ENCODE measurements at places on chromosomes 13 and 19. TPM values are rescaled to one million over a fixed set of nuclear protein-coding genes. Genes with fewer than 3 reads are reported as not detected.
A peak's percentile ranks its signal among the peaks of the same experiment; 100 is the strongest.

DNA sequence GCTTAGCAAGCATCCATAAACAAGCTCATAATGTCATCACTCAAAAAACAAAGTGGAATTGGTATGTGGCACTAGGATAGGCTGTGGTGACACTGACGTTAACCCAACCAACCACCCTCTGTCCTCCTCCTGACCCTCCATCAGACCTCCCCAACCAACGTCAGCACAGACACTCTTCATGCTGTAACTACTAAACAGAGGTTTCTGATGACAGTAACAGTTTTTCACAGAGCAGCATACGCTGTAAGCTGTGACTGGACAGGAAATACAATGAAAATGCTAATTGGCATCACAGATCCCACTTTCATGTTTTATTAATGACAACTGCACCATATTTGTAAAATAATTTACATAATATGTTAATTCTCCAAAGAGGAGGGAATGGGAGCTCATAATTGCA lies 238.0 kb downstream of the IRS2 start:
- no peak for DNase-seq

DNA sequence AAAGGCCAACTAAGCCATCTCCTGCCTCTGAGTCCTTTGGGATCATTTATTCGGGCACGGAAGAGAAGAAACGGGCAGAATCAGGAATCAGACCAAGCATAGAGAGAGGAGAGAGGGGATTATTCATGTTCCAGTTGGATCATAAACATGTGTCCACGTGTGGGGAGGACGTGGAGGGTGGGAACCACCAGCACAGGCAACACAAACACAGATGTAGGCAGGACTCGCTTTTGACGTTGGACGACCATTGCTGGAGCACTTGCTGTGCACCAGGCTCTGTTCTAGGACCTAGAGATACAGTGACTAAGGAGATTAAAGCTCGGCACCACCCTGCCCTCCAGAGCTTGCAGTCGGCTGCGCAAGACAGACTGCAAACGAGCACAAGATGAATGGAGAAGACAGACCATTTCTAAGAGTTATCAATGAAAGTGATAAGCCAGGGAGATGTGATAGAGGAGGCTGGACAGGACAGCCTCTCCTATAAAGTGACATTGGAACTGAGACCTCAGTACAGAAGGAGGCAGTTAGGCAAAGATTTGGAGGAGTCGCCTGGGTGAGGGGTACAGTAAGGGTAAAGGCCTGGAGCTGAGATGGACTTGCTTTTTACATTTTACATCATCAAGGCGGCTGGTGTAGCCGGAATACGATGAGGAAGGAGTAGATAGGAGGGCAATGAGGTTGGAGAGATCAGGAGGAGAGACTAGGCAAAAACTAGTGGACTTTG lies 716 bp downstream of the SH2D3A start:
- no peak for DNase-seq

Gene LGI4
- total RNA-seq: not detected

DNA sequence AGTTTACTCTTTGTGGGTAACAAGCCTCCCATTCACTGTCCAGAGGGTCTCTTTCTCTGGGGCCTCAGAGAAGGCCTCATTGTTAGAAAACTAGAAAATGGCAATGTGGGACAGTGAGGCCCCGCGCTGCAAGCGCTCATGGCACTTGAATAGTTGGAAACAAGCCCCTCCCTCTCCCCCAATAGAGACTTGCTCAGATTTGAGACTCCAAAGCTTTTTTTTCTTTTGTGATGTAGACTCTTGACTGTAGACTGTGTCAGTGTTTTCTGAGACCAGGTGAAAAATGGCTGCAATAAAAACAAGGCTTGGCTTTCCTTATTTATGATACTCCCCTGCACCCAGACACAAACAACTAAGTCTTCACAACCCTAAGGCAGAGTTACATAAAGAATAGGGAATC lies 38.7 kb upstream of the UBL3 start:
- no peak for DNase-seq

GRCh38 chr13:26325876-26326275 lies 71.9 kb downstream of the CDK8 start:
- no peak for DNase-seq

Gene CDC34
- 76.3 TPM for total RNA-seq

DNA sequence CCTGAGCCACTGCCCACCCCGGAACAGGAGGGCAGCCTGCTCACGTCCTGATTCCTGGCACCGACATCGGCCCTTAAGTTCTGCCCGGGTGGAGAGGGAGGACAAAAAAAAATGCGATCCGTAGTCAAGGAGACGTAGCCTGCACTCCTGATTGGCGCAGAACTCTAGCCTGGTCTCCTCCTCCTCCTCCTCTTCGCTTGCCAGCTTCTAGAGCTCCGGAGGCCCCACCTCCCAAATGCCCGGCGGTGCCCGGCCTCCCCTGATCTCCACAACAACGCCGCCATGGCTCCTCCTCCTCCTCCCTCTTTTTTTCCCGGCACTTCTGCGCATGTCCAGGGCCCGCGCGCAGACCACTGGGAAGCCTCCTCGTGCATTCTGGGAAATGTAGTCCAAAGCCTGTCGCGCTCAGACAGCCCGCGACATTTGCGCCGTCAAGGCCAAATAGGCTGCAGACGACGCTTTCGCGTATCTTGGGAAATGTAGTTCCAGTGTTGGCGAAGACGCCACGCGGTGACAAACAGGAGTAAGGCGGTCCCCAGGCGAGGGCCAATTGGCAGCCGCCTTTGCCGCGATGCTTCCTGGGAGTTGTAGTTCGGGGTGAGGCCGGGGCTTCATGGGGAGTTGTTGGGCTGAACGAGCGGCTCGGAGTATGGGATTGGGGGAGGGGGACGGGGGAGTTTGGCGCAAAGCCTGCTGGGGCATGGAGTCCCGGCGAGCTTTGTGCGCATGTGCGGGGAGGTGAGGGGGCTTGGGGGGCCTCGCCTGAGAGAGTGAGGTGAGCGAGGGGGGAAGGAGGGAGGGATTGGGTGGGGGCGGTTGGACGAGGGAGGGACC lies at the start of gene ZNF444:
TSS of gene ZNF444 (plus strand) at position 705 of the 834 bp plus-strand sequence. CDS start 5,625 bp downstream, outside the sequence.
- peak; percentile 99 for DNase-seq

- peak; percentile 38 for DNase-seq
Measured at GRCh38 chr13:53201454-53202225, 173.0 kb downstream of the OLFM4 start.

Gene NOP53
- total RNA-seq: 543 TPM

Gene PODNL1
- not detected for total RNA-seq

DNA sequence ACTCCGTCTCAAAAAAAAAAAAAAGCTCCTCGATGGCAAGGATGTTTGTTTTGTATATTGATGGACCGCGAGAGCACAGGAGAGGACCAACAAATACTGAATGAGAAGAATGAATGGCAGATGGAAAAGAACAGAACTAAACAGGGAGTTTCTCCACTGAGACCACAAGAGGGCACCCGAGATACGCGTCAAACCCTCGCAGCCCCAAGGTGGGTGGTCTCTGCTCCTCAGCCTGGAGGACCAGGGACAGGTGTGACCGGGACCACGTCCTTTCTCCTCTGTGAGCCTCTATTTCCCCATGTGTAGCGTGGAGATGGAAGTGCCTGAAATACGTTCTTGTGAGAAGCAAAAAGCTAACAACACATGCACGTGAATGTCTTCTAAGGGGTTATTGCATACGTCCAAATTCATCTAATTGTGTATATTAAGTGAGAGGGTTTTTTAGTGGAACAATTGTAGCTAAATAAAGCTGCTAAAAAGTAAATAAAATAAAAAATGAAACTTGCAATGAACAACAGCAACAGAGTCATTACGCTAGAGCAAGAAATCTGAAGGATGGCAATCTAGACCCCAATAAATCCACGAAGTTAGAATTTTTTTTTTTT lies 8.3 kb upstream of the CDC42EP5 start:
- DNase-seq: peak; percentile 35

DNA sequence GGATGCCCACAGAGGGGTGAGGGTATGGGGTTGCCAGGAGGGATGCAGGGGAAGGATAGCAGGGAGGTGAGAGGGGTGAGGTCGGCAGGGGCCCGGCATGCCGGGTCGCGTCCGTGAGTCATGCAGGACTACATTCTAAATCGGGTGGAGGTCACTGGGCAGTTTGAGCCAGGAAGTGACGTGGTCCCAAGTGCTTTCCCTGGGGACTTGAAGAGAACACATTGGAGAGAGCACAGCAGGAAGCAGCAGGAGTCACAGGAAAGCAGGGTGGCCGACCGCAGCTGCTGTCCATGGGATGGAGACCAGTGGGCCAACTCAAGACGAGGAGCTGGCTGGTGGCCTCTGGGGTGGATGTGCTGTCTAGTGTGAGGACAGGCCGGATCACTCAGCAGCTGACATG lies 92.0 kb upstream of the WASF3 start:
- no peak for DNase-seq

DNA sequence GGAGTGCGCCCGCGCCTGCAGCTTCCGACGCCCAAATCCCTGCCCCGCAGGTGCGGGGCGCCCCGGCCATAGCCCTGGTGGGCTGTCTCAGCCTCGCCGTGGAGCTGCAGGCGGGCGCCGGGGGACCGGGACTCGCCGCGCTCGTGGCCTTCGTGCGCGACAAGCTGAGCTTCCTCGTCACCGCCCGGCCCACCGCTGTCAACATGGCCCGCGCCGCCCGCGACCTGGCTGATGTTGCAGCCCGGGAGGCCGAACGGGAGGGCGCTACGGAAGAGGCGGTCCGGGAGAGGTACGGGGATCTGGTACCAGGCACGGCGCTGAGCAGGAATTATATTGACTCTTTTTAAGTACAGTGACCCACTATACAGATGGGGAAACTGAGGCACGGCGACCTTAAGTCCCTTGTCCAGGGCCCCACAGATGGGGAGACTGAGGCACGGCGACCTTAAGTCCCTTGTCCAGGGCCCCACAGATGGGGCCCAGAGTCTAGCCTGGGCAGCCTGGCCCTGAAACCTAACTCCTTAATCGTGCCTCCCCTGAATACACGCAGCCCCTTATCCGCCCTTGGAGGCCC lies 586 bp downstream of the MRI1 start:
- DNase-seq: no peak

Gene ADAMTSL5
- not detected for total RNA-seq

DNA sequence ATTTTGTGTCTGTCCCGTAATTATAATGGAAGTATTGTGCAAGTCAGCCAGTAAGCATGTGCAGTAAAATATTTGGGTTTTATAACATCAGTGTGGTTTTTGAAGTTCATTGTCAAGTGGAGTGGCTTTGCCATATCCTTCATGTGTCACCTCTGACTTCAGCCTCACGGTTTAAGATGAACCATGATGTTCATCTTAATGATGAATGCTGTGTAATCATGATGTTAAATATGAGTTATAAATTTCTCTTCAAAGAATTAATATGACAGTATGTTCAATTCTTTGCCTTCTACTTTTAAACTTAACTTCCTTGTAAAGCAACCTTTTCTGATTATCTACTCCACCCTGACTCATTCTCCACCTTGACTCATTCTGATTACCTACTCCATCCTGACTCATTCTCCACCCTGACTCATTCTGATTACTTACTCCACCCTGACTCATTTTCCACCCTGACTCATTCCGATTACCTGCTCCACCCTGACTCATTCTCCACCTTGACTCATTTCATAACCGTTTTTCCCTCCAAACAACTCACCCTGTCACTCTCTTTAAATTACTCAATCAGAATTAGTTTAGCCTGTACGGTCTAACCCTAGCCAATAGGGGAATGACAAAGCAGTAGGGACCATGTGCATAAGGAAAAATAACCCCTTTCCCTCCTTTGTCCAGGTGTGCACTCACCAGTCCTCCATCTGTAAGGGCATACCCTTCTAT lies 50.3 kb upstream of the ANKRD10 start:
- DNase-seq: peak; percentile 25

Gene HSD11B1L
- 3.6 TPM for total RNA-seq

GRCh38 chr19:11496391-11497163 lies 9.1 kb downstream of the ZNF653 start:
- peak; percentile 92 for DNase-seq

Gene MAMSTR
- 0.79 TPM for total RNA-seq

GRCh38 chr19:18226956-18227780 lies 930 bp upstream of the PDE4C start:
- DNase-seq: no peak

DNA sequence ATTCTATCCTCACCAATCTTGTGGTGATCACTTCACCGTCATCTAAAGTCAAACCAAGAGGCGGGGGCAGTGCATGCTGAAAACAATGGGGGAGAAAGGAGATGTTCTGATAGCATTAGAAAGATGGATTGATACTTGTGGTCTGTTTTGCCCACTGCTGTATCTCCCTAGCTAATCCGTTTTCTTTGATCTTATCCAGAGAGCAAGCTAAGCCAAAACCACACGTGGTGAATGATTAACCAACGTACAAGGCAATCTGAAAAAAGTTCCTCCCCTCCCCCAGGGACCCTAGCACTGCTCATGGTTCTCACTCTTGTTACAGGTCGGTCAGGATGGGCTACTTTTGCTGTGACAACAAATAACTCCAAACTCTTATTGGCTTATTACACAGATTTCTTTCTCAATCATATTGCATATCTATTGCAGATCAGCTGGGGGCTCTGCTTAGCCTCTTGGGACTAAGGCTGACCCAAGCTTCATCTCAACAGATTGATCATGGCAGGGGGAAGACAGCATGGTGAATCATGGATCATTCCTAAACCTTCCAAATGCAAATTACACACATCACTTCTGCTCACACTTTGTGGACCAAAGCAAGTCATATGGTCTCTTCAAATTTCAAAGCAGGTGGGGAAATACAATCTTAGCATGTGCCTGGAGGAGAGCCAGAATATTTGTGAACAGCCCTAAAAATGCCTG lies 11.9 kb upstream of the C13orf42 start:
- no peak for DNase-seq

GRCh38 chr19:45897261-45897812 lies 5.1 kb downstream of the MYPOP start:
- no peak for DNase-seq

Gene CFAP97D2
- not detected for total RNA-seq

Gene ZNF534
- not detected for total RNA-seq

- peak; percentile 72 for DNase-seq
Measured at GRCh38 chr13:28792992-28793391, 27.1 kb upstream of the MTUS2 start.

DNA sequence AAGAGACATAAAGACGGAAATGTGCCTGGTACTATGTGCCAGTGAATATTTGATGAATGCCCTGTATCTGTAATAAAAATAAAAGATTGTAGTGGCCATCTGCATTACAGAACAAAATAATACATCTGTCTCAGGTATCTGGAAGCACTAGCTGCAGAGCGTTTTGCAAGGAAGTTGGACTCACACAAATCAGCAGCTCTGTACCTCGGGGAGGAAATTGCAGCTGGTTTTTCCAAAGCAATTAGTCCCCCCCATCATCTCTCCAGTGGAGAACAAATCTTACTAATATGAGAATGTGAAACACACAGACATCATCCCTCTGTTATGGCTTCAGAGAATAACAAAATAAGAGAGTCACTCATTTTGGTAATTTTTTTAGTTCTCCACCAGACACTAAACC lies 245.3 kb downstream of the ITGBL1 start:
- DNase-seq: no peak

DNA sequence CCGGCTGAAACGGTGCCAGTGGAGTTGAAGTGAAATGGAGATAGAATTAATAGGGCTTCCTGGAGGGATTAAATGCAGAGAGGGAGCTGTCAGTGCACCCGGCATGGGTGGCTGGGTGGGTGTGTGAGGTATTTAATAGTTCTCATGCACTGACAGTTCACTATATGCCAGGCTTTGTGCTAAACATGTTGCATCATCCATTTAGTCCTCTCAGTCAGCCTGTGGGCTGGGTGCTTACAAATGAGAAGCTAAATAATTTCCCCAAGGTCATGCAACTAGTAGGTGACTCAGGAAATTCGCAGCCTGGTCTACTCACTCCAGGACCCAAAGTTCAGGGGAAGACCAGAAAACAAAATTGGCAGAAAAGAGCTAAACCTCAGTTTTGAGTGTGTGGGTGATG lies 63.5 kb upstream of the SPATA13 start:
- peak; percentile 59 for DNase-seq

Data from MG63 (cell line).